ENCODE measurements at places on chromosomes 4 and X.

DNA sequence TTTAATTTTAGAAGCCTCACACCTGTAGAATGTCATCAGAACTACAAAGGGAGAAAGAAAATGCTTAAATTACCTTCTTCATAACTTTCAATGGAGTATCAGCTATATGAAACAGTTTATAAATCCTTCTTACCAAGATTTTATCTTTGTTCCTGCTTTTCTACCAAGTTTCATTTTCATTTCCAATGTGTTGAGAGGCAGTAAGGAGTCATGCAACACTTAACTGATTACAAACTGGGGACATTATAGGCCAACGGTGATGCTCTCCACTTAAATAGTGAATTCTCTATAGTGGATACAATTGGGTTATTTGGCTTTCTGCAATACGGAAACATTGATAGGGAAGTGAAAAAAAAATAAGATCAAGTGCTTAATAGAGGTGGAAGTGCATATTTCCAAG lies 145.2 kb upstream of the FTHL17 start:
- DNase-seq = no peak

DNA sequence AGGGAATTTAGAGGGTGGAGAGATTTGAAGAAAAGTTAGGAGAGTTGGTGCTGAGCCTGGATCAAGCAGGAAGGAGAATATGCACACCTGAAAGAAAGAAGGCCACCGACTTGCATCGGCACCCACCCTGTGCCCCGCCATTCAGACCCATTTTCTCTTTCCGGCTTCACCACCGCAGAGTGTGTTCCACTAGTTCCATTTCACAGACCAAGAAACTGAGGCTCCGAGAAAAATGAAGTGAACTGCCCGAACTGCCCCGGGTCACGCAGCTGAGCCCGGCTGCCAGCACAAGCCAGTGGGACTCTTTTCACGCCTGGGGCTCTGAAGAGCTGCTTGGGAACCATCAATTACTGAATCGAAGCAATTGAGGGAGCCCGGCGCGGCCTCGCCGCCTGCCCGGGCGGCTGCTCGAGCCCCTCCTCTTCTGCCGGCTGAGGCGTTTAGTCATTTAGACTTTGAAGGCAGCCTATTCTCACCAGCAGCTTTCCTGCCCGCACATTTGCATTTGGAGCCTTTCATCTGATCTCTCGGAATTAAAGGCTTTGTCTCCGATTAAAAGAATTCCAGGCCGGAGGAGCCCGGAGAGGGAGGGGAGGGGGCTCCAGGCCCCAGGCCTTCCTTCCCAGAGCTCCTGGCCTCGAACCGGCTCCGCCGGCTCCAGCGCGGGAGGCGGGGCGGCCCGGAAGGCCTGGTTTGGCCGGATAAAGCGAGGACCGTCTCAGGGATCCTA lies 140.2 kb upstream of the PJA1 start:
- DNase-seq = no peak

GRCh38 chr4:158599765-158600498 lies 71.8 kb downstream of the C4orf46 start:
- DNase-seq = no peak

GRCh38 chr4:189278597-189279165 lies 662.0 kb upstream of the FRG1 start:
- no peak for DNase-seq

- no peak for DNase-seq
Observed at GRCh38 chr4:11416071-11416766, 12.5 kb downstream of the HS3ST1 start.

GRCh38 chrX:120020305-120020704 lies 57.2 kb downstream of the RHOXF2B start:
- no peak for DNase-seq

GRCh38 chrX:39679497-39680157 lies 418.1 kb downstream of the BCOR start:
- no peak for DNase-seq

- no peak for DNase-seq
Observed at GRCh38 chrX:69024931-69025330, 140.3 kb downstream of the PJA1 start.

GRCh38 chr4:145066063-145066501 lies 31.9 kb downstream of the ANAPC10 start:
- DNase-seq = no peak

GRCh38 chr4:183399616-183400015 lies 44.8 kb upstream of the CDKN2AIP start:
- DNase-seq = no peak

- DNase-seq = no peak
Observed at GRCh38 chr4:79042079-79042674, 102.9 kb upstream of the PAQR3 start.

DNA sequence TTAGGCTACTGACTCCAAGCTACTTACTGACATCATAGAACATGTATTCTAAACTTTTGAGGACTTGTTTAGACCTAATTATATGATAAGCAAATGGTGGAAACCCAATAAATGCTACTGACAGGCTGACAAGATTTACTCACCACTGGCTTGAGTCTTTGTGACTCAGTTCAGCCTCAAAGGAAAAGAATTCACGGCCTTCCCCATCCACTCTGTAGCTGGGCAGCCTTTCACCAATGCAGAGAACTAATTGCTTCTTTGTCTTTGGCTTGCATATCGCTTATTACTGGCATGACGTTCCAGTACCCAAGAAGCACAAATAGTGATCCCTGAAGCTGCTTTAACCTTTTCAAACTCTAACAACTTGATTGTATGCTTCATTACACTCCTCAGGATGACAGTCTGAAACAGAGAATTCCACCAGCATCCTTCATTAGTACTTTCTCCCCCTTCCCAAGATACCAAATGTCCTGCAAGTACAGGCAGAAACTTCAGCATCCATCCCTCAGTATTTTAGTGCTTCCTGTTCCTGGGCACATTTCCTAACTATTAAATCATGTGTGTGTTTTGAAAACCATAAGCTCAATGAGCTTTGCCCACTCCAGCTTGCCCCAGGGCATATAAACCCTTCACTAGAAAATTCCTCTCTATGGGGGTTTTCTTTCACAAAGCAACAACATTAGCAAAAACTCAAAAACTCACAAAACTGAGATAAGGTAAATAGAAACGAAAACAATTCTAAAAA lies 298.1 kb upstream of the SLC7A11 start:
- DNase-seq = no peak

DNA sequence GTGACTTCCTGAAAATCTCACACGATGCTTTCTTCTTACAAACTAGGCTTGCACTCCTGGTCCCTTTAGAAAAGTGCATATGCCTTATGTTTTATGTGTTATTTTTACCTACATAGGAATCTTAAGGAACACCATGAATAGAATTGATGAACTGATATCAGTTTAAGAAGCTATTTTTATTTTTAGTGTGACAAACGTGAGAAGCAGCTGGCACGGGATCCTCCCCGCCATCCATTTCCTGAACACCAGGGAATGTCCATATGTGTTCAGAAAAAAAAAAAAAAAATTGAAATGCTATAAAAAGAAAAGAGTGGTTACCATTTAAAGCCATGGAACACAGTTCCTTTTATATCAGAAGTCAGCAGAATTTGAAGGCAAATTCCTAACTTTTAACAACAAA lies 1096.1 kb upstream of the PRKX start:
- no peak for DNase-seq

GRCh38 chrX:46837558-46838485 lies 979 bp downstream of the RP2 start:
- DNase-seq = no peak

DNA sequence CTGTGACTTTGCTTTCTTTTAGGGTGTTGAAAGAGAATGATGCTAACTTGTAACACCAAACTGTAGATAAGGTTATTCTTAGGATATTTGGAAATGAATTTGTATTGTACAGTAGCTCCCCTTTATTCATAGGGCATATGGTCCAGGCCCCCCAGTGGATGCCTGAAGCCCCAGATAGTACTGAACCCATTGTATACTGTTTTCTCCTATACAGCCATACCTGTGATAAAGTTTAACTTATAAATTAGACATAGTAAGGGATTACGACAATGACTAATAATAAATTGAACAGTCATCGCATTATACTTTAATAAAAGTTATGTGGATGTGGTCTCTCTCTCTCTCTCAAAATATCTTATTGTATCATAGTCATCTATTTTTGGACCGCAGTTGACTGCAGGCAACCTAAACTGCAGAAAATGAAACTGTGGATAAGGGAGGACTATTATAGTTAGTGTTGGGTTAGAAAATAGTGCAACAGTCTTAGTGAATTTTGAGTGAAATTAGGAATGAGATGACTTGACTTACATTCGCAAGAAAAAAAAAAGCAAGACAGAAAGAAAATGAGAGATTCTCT lies 105.1 kb downstream of the CLDN22 start:
- no peak for DNase-seq

GRCh38 chrX:49792376-49792775 lies 36.7 kb upstream of the PAGE4 start:
- no peak for DNase-seq
